ENCODE measurements at places on chromosomes 3 and 15.

DNA sequence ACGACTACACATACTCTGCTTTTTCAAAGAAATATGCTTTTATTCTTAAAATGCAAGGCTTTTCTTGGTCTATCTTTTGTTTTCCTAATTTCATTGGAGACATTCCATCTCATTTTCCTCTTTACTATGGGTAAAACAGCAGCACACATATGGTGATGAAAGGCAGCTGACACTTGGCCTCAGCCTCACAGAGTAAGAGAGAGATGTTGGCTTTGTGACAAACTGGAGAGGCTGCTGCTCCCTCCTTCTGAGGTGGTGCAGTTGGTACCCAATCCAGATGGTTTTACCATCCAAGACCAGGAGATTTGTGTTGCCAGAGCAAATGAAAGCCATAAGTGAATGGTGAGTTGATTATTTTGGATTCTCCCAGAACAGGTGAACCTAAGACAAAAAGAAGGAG, 13.2 kb upstream of the SLC2A2 start:
- DNase-seq, result no peak

- no peak for DNase-seq
Measured at GRCh38 chr15:101180620-101181307, 71.1 kb downstream of the CHSY1 start.

DNA sequence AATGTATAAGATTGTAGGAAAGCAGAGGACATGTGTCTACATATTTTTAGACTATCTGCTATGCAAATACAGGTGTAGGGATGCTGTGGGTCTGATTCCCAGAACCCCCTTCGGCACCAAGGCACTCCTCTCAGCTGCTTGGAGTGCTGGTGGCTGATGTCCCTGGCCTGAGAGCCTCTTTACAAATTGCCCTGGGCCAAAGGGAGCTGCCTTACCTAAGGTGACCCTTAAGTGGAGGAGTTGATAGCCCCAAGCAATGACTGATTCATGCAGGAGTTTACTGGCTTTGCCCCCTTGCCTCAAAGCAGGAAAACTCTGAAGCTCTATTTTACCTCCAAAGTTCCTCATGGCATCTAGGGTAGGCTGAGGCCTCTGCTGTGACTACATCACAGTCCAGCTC, 83.0 kb downstream of the ZNF385D start:
- DNase-seq, result no peak

DNA sequence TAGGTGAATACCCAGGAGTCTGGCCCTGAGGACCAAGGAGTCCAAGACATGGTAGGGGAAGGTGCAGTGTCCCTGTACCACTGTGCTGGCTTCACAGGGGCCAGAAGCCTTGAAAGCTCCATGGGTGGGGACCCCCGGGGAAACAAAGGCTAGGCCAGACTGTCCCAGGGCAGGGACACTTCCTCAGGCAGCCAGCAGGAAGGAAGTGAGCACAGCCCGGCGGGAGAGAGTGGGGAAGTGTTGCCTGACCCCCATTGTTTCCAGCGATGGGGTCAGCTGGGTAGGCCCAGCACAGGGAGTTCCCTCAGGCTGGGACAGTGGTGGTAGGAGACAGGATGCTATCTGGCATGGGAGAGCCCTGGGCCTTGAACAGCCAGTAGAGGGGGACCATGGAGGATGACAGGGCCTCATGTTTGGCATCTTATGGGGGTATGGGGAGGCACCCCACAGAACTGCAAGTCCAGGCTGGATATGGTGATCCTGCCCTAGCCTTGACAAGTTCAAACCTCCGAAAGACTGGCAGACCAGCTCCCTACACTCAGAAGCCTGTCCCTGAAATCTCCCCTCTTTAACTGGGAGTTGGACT, 1.2 kb upstream of the HYAL2 start:
- DNase-seq, result no peak

DNA sequence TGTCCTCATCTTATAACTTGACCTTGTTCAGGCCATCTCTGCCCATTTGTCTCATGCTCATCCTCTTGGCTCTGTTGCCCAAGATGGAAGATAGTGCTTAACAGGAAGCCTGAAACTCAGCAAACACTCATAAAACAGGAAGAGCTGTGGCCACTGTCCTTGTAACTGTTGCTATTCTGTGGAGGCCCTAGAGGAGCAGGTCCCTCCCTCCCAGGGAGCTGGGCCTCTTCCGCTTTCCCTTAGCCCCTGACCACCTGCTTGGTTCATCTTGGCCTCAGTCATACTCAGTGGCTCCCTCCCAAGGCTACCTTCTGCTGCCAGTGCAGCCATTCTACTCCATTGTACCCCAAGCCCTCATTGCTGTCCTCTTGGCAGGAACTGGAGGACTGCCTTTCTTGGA, 3.5 kb downstream of the MAPKAPK3 start:
- no peak for DNase-seq

DNA sequence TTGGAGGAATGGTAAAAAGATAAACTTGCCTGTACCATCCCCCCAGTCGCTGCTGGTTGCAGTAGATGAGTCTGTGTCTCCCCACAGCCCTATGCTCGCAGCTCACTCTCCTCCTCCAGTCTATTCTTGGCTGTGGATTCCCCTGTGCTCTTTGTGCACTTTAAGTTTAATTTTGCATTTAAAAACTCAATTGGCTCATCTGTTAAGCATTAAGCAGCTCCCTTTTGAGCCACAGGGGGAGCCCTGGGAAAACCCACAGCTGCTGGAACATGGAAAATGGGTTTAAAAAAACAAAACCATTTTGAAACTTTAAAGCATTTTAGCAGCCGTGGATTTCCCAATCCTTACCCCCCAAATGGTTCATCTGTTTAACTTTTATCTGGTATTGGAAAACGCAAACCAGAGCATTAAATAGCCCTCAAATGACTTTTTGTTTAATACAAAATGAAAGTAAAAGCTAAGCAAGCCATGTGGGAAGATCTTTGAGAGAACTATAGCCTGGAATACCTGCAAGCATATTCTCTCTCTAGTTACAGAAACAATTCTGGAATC, 536.9 kb downstream of the ZIC1 start:
- DNase-seq, result no peak
